ENCODE measurements at places on chromosomes 1 and 21.

DNA sequence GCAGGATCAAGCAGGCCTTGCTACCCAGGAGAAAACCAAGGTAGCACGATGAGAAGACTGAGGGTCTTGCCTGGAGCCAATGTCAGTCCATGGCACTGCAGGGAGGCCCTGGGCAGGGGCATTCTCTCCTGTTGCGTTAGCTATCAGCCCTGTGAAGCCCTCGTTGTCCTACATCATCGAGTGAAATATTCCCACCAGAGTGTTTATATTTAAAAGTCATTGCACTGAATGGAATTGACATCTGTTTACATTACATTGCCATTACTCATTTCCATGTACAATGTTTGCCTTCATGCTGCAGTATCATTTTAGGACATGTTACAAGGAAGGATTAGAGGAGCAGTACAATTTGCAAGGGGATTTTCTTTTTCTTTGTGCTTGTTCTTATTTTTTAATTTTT lies 243.9 kb downstream of the KAZN start:
- no peak for DNase-seq

DNA sequence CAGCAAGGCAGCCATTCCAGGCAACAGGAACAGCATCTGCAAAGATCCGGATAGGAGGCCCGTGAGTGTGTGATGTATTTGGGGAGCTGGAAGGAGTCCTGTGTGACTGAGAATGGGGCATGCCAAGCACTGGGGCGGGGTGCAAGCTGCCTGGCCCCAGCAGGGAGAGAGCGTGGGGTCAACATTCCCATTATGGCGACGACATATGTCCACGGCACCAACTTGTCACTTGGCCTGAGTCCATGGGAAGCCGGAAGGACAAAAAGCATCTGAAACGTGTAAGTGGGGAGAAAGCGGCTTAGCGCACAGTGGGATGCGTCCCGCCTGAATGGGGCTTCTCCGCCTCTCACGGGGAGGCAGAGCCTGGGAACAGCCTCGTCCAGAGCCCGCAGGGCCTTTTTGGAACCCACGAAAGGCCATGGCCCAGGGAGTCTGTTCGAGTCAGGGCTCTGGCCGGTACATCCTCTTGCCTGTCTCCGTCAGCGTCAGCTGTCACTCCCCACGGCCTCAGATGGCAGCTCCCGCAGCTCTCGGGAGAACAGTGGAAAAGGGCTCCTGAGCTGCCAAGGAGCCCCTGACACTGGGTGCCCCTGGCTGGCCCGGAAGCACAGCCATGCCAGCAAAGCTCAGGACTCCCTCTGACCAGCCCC lies 12.4 kb downstream of the EPHB2 start:
- DNase-seq: no peak

DNA sequence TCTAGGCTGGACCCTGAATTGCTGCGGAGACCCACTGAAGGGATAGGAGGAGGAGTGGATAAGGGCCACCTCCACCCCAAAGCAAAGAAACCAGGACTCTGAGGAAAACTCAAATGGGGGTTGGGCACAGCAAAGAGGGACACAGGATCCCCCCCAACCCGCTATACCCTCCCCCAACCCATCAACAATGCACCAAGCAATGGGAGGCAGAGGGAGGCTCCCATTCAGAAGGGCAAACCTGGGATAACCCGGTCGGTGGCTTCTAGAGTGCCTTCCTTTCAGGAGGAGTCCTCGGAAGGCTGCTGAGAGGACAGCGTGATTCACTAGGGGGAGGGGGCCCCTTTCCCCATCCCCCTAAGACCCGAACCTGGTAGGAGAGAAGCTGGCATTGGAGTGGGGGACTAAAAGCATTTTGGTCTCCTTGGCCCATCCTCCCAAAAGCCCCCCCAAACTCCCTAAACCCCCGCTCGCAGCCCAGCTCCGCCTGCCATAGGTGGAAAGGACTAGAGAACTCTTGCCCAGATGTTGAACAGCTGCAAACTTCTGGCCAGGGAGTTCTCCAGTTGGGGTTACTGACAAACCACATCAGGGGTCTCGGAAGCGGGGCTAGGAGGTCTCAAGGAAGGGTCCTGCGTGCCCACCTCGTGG lies 1.3 kb downstream of the MEF2D start:
- DNase-seq: no peak

DNA sequence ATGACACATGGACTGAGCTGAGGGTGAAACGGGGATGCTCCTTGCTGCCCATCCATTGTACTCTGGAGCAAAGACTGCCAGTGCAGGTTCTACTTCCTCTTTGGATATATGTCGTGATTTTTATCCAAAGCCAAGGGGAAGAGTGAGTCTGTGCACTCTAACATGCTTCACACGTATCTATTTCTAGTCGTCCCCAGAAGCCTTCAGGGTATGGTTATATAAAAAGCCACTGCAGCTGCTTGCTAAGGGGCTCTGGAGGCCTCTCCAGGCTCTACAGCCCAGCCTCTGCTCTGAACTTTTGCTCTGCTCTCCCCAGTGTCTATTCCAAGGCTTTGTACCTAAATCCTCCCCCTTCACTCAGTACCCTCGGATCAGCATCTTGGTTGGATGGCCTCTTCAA lies 20.1 kb downstream of the PAFAH2 start:
- DNase-seq: no peak

- DNase-seq: no peak
These were observed 9.3 kb downstream of the SLC16A1 start for GRCh38 chr1:112946683-112947082.

GRCh38 chr1:53639251-53639763 lies 99.7 kb downstream of the GLIS1 start:
- DNase-seq: no peak

- peak; percentile 43 for DNase-seq
These were observed 26.1 kb upstream of the ZNF496 start for GRCh38 chr1:247357781-247358211.

GRCh38 chr1:34346128-34346527 lies 169.4 kb downstream of the C1orf94 start:
- no peak for DNase-seq

DNA sequence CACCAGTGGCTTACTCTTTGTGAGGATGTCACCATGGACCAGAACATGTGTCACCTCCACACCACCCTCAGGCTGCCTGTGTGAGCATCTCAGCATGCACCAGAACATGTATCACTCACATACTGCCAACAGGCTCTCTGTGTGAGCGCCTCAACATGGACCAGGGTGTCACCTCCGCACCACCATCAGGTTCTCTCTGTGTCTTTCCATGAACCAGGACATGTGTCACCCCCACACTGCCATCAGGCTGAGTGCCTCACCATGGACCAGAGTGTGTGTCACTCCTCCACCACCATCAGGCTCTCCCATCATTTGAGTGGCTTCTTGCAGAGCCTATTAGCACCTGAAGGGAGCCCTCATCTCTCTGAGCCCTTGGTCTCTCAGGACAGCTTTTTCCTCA lies 125.2 kb downstream of the ZNF648 start:
- DNase-seq: no peak

DNA sequence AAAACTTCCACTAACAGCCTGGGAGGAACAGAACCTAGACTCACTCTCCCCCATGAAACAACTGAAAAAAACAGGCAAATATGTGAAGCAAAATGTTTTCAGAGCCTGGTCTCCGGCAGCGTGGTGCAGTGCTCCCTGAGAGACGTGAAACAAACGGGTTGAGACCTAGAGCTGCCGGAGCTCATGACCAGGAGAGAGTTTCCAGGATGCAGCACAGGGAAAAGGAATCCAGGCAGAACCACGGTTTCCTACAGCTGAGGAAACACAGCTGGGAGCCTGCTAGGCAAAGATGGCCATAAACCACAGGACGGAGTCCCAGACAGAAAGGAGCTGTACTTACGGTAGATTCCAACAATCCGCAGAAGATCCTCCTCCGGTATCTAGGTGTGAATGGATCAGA lies 20.2 kb upstream of the SLC19A1 start:
- DNase-seq: no peak

GRCh38 chr1:71001624-71002023 lies 46.0 kb downstream of the PTGER3 start:
- DNase-seq: no peak

DNA sequence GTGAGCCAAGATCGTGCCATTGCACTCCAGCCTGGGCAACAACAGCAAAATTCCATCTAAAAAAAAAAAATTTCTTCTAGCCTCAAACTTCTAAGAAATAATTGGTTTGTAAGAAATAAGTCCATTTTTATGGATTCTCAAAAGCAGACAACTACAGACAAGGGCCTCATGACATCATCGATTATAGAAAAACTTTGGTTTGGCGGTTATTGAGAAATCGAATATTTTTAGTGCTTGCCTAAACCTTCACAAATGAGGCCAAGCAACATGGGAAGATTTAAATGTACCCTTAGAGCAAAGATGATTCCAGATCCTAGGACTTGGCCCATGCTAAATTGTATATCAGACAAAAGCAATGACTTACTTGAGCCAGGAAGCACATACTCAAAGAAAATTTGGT lies 27.8 kb upstream of the MX1 start:
- DNase-seq: no peak

DNA sequence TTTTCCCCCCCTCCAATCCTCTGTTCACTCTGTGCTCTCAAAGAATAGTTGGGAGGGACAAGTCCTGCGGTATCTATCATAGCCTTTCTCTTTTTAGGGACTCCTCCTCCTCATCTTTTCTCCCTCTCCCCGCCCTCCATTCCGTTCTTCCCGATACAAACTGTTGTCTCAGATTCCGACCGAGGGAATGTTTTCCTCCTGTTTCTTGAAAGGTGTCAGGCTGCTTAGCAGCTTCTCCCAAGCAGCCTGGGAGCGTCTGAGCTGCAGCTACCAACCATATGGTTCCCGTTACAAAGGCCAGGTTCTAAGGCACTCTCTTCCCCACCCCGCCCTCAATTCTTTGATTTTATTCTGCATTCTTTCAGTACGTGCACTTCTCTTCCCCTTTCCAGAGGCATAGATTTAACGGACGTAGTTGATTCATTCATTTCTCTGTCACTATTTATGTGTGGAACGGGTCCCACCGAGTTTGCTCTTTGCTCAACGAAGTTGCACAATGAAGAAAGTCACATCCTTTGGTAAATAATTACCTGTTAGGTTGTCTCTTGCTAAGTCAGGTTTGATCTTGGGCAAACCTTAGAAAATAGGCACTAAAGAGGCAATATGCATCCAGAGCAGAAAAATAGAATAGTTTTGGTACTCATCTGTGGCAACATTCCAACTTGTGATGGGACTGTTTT lies 2.8 kb downstream of the ADGRL2 start:
- no peak for DNase-seq

DNA sequence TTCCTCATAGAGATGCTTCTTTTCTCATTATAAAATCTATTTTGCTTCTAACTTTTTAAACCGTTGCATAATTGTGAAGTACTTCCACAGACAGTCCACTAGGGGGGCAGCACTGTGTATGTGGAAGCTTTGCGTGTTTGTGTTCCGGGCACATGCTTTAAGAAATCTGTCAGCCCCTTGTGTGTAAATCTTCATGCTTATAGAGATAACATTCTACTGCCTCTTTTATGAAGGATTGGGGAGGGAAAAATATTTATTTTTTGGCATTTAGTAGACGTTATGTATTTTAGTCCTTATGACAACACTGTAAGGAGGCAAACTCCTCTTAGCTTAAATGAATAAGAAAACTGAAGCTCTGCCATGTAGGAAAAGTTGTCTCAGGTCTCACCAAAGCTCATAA lies 157.3 kb upstream of the PTGFR start:
- DNase-seq: peak; percentile 4

DNA sequence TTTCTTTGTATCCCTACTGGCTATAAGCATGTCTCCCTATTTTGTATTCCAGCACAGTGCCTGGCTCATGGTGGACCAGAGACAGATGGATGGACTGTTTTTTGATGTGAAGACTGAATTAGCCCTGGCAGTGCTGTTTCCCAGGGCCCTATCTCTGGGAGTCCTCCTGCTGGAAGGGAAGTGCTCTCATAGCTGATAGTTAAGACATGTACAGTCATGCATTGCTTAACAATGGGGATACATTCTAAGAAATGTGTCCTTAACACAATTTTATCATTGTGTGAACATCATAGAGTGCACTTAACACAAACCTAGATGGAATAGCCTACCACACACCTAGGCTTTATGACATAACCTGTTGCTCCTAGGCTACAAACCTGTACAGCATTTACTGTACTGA lies 21.1 kb downstream of the TLCD4 start:
- DNase-seq: no peak

DNA sequence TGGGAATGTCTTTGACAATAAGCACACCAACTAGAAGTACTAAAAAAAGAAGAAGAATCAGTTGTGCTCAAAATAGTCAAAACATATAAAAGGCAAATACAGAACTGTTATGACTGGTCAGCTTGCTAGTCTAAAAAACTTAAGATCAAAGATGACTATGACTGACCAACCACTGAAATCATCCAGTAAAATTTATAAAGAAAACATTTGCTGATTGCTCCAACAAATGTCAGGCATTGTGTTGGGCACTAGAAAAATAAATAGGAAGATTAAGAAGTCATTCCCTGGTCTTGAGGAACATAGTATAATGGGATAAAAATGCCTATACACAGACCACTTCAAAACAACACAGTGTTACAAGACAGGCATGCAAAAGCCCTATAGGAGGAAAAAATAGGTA lies 9.3 kb upstream of the ANGPTL3 start:
- no peak for DNase-seq

- no peak for DNase-seq
These were observed 13.4 kb upstream of the PRPF38B start for GRCh38 chr1:108678706-108679105.

DNA sequence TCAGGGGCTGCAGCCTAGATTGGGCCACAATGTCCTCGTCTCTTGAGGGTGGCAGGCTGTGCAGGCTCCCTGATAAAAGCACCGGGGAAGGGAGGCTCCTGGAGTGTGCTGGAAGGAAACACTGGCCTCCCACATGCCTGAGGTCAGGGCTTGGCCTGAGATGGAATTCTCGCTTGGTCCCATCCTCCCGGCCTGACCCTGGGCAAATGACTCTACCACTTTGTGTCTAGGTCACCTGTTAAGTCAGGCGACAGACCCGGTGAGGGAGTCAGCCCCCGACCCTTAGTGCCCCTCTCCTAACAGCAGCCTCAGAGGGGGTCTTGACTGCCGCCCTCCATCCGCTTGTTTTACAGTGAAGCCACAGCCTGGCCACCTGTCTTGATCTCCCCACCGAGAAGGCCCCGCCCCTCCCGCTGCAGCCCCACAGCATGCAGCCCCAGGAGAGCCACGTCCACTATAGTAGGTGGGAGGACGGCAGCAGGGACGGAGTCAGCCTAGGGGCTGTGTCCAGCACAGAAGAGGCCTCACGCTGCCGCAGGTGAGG lies 2.5 kb downstream of the SMIM1 start:
- no peak for DNase-seq

GRCh38 chr1:210415846-210416448 lies 87.2 kb downstream of the HHAT start:
- DNase-seq: no peak
